Mammary microvascular endothelial cell (primary cell): ENCODE measurements at places on chromosomes 7 and 10. TPM values are rescaled to one million over a fixed set of nuclear protein-coding genes. Genes with fewer than 3 reads are reported as not detected.

The GIMAP6 gene
- total RNA-seq, result 85.8 and 89.9 TPM in 2 replicates

The CACUL1 gene
- total RNA-seq, result 14.0 and 22.3 TPM in 2 replicates

The HOGA1 gene
- 0.07 and 0.10 TPM in 2 replicates for total RNA-seq

The SPDYE2B gene
- total RNA-seq, result not detected in 2 replicates

The MGMT gene
- total RNA-seq, result 18.9 and 20.4 TPM in 2 replicates

The AKR1C2 gene
- total RNA-seq, result 0.89 and 1.6 TPM in 2 replicates

The FAM3C gene
- total RNA-seq, result 52.8 and 58.4 TPM in 2 replicates

The CALHM3 gene
- not detected in 2 replicates for total RNA-seq

The POM121C gene
- 8.7 and 12.2 TPM in 2 replicates for total RNA-seq
